ENCODE measurements at places on chromosomes 11 and 22.

GRCh38 chr11:69721745-69722144 lies 17.9 kb upstream of the FGF19 start:
- DNase-seq = no peak

- no peak for DNase-seq
Measured at GRCh38 chr11:134120143-134120850, 51.4 kb downstream of the JAM3 start.

DNA sequence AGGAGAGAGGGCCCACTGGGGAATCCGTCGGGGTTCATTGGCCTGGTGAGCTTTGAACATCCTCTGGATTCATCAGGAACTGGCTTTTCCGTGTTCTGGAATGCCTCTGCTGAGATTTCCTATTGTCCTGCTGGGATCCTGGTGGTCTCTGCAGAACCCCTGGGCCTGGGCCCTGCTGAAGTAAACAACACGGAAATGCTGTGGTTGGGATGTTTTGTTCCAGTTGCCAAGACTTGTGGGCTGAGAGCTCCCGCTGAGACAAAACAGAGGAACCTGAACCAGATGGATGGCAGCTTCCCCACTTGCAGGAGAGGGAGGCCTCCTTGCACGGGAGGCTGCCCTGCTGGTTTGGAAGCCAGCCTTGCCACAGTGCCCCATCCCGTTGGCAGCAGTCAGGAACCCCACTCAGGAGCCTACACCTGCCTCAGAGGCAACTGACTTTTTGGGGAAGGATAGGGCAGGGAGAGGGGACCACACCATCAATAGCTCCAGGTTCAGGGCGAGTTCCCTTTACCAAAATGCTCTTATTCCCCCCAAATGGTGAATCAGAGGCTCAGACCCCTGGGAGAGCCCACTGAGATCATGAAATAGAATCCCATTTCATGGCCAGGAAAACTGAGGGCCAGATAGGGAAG lies 60.7 kb downstream of the LRRC32 start:
- DNase-seq = no peak

- no peak for DNase-seq
Measured at GRCh38 chr11:122637541-122637940, 18.0 kb upstream of the UBASH3B start.

DNA sequence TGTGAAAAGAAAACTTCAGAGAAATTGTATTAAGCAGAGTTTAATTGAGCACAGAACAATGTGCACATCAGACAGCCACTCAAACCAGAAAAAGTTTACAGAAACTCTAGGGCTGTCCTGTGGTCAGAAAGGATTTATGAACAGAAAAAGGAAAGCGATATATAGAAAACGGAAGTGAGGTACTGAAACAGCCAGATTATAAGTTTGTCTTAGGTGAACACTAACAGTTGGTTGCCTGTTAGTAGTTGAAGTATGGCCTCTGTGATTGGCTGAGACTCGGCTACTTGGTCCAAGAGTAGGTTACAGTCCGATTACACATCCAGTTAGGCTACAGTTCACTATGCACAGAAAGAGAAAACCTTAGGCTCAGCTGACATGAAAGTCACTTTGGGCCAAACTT lies 1232.5 kb upstream of the RAG2 start:
- no peak for DNase-seq

DNA sequence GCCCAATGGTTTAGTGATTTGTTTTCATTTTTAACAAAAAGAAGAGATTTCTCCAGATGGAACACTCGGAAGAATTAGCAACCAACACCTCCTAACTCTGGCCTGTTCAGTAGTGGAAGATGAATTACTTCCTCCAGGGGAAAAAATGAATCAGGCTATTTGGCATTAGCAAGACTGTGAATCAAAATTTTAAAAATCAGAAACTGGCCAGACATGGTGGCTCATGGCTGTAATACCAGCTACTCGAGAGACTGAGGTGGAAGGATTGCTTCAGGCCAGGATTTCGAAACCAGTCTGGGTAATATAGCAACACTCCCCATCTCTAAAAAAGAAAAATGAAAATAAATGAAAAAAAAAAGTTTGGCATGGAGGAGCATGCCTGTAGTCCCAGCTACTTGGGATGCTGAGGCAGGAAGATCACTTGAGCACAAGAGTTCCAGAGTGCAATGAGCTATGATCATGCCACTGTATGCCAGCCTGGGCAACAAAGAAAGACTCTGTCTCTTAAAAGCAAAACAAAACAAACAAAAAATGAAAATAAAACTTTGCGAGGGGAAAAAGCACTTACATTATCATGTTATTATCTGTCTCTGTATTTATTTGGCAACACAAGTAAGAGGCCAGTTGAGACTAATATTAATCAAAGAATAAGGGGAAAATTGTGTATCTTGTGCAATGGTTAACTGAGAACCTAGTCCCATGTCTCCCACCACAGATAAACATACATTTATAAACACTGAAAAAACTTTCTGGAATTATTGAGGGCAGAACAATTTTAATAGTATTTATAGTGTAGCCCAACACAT lies 796.3 kb upstream of the ANO3 start:
- no peak for DNase-seq

- no peak for DNase-seq
Measured at GRCh38 chr11:104015649-104016415, 20.6 kb upstream of the DDI1 start.

DNA sequence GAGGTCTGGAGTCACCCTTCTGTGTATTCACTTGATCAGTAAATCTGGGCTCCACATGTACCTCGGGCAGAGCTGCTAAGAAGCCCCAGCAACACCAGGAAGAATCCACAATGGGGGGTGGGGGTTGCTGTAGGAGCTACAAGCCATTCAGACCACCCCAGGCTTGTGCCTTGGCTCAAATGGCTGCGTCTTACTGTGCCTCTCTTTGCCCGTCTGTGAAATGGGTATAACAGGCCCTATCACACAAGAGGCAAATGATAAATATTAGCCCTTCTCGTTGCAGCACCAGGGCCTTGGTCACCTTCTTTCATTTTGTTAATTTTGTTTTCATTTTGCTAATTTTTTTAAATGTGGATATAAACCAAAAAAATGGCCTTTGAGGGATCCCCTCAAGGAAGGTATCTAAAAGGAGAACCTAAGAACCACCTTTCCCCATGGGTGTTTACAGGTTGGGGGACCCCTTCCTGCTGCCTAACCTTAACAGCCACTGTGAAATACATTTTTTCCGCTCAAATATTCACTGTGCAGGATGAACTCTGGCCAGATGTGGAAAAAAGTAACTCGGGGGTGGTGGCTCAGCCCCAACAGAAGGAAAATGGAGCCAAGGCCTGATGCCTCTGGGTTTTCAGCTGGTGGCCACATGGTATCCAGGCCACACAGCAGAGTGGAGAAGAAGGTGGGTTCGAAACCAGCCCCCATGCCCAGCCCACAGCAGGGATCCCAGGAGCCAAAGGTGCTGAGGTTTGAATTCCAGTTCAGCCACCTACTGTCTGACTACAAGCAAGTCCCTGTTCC lies 284.0 kb downstream of the MN1 start:
- no peak for DNase-seq

DNA sequence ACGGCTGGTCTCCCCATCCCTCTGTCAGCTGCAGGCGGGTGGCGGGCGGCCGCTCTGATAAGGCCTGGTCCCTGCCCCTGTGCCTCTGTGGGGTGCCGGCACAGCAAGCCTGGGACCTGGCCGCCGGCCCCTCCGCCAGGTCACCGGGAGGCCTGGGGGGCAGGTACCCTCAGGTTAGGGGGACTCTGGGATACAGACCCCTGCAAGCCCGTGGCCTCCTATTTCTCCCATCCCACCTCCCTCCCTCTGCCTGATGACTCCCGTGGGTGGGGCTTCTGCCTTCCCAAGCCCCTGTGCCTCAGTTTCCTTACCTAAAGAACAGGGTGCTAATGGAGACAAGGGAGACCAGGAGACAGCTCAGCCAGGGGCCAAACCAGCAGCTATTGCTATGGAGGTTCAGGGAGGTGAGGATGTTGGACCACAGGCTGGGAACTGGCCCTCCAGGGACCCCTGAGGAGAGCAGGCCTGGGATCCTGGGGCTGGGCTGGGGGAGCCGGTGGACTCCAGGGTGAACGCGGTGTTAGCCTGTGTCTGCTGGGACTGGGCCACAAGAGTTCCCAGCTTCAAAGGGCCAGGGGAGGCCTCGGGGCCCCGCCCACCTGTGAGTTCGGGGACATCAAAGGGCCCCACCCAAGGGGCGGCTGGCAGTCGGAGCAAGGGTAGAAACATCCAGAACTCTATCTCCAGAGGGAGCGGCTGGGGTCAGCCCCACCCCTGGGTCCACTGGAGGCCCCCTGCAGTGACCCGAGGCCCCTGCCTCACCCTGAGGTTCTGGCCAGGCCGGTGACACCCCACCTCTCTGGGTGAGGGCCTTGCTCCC lies 32.0 kb upstream of the TH start:
- no peak for DNase-seq

GRCh38 chr11:123062892-123063825 lies 1.2 kb upstream of the HSPA8 start:
- no peak for DNase-seq

- no peak for DNase-seq
Measured at GRCh38 chr11:117076941-117077691, 21.1 kb downstream of the SIK3 start.

- DNase-seq = no peak
Measured at GRCh38 chr22:28802595-28803123, 2.3 kb upstream of the XBP1 start.

DNA sequence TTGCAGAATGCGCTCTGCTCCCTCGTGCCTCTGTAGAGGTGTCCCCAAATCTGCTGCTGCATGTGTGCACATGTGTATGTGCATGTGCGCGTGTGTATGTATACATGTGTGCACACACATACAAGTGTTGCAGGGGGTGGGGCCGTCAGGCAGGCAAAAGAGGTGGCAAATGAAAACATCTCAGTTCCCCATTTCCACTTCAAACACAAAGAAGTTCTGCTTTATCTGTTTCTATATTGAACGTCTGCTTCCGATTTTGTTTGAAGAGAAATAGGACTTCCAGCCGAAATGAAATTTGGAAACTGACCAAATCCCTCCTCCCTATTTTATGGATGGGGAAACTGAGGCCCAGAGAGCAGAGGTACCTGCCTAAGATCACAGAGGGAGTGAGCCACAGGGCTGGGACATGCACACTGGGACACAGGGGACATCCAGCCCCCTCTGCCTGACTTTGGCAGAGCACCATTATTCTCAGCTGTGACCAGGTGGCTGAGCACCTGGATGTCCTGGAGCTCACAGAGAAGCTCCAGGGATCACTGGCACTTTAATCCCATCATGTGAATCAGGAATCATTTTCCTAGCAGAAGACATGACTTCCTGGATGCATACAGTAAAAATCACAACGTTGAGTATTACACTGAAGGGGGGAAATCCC lies 41.2 kb upstream of the ALX4 start:
- no peak for DNase-seq

DNA sequence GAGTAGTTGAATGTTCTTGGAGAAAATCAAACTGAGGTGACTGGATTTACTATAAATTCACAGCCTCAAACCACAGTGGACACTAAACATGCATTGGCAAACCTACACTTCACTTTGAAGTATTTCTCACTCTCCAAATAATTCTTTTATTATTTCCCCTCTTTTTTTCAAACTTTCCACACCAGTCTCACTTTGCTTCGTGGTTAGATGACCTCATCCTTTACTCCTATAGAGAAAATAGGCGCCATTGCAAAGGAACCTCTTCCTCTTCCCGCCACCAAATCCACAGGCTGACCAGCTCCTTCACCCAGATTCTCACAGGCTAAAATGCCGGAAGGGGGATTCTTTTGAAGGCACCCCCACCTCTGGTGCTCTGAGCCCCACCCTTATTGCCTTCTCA lies 33.4 kb downstream of the HTR3A start:
- no peak for DNase-seq

DNA sequence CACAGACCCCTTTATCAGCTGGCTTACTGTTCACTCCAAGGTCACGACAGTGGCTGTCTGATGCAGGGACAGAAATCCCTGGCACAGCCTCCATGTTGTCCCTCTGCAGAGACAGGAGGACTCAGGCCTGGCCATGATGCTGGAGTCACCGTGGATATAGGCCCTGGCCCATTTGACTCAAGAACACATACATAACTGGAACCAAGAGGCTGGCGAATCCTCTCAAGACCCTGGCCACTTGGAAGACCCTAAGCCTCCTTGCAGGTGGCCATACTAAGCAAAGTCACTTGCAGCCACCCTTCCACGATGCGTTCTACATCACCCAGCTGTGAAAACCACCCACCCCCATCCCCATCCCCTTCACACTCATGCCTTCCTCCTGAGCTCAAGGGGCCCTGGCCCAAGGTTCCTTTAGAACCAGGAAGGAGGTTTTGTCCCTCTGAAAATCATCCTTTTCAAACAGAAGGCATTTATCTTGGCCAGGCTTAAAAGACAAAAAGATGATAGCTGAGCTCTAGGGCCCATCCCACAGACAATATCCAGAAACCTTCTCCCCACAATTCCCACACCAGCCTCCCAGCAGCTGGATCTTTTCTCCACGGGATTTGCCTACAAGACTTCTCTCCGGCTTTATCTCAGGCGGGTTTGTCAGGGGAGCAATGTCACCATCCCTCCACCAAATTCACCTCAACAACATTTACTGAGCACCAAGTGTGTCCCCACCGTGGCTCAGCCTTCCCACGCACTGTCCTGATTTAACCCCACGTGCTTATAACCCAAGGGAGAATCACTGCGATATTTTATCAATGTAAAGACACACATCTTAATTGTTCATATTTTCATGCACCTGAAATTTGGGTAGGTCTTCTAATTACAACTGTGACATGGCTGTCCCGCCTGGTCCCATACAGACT lies 123.4 kb upstream of the SERPIND1 start:
- no peak for DNase-seq

DNA sequence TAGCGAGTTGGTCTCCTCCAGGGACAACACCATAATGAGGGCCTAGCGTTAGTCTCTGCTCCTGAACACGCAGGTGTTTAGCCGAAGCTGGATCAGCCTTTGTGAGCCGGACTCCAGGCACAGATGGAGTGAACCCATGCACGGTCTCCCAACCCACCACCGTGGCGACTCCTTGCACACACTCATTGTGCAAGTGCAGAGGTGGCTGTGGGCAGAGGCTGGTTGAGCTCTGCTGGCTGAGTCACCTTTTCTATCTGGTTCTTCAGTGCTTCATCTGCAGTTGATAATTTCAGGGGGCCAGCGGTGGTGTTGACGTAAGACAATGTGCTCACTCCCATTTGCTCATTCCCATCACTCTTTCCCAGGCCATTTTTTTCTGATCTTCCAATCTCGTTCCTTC lies 72.1 kb upstream of the SLC22A12 start:
- no peak for DNase-seq

GRCh38 chr11:32830413-32830738 lies 649 bp downstream of the PRRG4 start:
- no peak for DNase-seq

- no peak for DNase-seq
Measured at GRCh38 chr11:122977470-122978298, 4.0 kb downstream of the BSX start.

All from activated CD4-positive, alpha-beta T cell treated with anti-CD3 and anti-CD28 coated beads for 24 hours (primary cell).